SIG-M5 (cell line): ENCODE measurements at places on chromosomes 7 and 10.

- no peak for DNase-seq
Observed at GRCh38 chr10:23445591-23445990, 6.7 kb downstream of the OTUD1 start.

- no peak for DNase-seq
Observed at GRCh38 chr10:113663142-113663541, 699 bp downstream of the NRAP start.

DNA sequence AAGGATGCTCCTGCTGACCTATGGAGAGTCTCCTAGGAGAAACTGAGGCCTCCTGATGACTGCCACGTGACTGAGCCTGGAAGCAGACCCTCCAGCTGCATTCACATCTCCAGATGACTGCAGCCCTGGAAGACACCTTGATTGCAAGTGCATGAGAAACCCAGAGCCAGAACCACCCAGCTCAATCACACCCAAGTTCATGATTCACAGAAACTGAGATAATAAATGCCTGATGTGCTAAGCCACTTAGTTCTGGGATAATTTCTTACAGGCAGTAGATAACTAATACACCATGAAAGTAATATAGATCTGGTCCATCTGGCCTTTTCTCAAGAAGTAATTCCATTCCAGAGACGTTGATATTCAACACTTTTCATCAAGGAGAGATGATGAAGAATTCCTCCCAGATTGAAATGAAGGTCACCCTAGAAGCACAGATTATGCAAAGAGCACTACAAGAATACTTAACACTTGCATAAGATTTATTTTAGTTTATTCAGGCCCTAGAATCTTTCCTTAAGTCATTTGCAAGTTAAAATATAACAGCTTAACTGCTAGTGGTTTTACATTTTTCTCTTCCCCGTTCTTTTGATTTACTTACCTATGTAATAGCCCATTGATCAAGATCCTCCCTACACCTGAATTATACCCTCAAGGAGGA, 208.2 kb upstream of the INHBA start:
- DNase-seq = no peak

DNA sequence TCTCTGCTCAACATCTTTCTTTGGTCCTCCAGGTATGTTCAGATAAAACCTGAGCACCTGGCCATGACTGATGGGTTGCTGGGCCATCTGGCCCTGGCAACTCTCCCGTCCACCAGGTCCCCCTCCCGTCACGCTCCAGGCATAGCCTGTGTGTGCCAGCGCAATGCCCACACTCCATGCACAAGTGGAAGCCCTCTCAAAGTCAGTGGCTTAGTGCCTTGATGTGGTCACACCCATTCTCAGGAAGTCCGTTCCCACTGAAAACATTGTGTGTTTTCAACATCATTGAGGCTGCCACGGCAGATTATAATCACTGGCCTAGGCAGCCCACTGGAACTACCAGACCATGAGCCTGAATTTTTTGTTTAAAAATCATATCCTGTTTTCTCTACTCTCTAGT, 170.6 kb upstream of the LANCL2 start:
- no peak for DNase-seq

DNA sequence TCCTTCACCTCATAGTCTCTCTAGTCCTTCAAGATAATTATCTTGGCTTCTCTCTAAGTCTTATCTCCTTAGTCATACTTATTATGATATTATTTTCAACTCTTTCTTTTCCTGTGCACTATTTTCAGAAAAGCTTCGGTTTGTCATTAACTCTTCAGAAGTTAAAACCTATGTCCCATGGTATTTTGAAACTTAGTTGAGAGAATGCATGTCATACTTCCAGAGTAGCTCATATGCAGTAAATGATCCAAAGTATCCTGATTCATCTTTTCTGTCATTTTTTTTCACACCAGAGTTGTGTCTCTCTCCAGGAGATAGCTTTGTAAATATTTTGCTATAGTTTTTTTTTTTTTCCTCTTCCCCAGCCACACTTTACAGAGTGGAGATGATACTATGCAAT, 1008.6 kb downstream of the NRG3 start:
- no peak for DNase-seq

GRCh38 chr7:143002106-143002505, 24.8 kb downstream of the OR9A2 start:
- DNase-seq = no peak

DNA sequence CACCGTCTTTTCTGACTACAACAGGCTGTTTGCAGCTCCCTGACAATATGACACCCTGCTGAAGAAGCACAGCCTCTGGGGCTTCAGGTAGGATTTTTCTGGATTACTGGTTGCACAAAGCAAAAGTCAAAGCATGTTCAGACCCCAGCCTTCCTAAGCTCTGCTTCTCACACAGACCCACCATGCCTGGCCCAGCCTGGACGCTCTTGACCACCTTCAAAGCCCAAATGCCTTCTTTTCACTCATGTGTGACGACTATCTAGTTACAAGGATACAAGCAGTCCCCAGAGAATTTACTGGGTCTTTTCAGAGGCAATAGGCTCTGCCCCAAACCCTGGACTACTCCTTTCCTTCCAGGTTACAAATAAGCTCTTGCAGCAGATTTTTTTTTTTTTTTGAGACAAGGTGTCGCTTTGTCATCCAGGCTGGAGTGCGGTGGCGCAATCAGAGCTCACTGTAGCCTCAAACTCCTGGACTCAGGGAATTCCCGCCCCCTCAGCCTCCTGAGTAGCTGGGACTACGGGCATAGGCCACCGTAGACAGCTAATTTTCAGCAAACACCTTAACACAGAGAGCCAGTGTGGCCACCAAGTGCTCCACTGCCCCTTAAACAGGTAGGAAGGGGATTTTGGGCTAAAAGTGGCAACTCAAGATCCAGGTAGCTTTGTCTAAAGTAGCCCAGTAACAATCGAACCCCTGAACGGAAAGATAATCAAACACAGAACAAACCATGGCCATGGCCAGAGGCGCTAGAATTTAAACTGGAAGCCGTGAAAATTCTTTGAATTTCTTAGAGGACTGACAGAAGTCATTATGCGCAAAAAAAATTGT, 16.2 kb downstream of the SVIL start:
- DNase-seq = no peak

DNA sequence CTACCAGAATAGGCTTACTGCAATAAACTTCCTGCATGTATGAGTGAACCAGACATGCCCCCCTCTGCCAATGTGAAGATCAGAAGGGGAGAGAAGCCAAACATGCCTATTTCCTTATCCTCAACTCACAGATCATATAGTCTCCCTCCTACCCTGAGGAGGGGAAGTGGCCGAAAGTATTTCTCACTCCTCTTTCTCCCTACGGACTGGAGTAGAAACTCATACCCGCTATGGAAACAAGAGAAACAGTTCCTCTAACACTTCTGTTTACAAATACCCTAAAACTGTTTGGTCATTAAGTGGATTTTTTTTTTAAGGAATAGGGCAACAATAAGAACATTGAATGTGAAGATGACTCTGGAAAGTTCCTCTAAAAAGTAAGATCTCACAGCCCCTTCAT, 31.4 kb downstream of the CCNJ start:
- no peak for DNase-seq

- no peak for DNase-seq
Observed at GRCh38 chr10:63829020-63829419, 307.8 kb downstream of the REEP3 start.

DNA sequence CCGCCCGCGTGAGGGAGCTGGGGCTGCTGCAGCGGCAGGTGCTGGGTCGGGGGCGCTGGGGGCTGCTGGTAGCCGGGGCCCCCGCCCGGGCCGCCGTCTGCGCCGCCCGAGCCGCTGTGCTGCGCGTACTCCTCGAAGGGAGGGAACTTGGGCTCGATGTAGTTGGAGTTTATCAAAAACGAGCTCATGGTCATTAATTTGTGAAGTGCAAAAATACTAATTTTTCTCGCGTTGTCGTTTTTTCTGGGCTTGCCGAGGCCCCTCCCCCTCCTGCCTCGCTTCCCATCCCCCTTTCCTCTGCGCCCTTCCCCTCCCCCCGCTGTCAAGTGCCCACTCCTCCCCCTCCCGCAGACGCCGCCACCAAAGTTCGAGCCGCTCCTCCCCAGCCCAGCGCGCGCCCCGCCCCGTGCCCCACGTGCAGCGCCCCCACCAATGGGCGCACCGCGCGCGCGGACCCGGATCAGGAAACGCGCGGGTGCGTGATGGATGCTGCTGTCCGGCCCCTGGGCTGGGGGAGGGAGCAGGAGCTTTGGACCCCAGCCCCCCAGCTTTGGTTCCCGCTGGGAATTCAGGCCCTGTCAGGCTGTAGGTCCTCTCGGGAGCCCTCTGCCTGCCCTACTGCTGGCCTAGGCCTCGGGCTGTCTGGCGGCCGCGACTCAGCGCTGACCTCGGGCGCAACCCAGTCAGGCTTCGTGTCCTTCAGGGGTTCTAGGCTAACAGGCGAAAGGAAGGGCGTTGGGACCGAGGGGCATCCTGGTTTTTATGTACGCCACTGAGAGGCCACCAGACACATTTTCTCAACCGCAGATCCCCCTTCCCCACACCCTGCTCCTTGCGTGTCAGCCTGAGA, at the start of gene HOXA4:
Gene HOXA4, minus strand, starts transcription at position 218 of the 850 bp plus-strand sequence. Its CDS starts 24 bp downstream, at position 194.
- no peak for DNase-seq

GRCh38 chr7:22694597-22695207, 32.3 kb upstream of the IL6 start:
- DNase-seq = no peak

GRCh38 chr7:1665549-1666316, 4.3 kb upstream of the ELFN1 start:
- DNase-seq = no peak

DNA sequence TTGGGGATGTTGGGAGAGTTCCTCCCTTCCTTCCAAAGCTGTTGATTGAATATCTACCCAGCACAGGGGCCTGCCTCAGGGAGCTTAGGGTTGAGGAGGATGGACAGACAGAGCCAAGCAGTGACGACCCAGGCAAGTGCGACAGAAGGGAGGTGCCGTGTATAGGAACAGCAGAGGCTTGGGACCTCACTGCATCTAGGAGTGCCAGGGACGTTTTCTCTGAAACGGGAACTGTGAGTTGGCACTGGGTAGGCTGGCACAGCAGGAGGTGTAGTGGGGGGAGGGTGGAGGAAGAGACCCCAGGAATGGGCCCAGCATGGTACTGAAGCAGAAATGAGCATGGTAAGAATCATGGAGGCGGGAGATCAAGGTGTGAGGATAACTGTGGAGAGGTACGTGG, 55.3 kb upstream of the MGMT start:
- no peak for DNase-seq

DNA sequence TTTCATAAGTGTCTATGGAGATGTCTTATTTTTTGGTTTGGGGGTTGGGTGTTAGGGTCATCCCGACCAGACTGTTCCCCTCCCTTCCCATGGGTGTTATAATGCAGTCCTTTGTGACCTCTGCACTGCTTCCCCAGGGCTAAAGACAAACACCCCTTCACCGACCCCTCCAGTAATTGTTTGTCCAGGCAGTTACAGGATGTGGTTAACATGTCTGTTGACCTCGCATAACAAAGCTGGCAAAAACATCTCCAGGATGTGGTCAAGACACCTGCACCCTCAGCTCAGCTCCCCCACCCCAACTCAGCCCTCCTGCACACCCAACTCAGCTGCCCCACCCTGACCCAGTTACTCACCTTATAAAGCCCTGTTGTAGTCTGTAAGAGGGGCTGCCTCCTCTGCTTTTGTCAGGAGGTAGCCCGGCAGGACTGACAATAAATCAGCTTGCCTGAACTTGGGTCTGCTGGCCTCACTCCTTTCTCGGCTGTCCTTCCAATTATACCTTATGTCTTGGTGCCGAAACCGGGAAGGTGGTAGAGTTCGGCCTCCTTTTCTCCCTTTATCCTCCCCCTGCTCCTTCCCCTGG, 102.2 kb downstream of the ZNF92 start:
- no peak for DNase-seq

GRCh38 chr7:17625043-17625442, 315.3 kb downstream of the SNX13 start:
- DNase-seq = no peak

- DNase-seq = no peak
Observed at GRCh38 chr7:26954951-26955350, 90.6 kb upstream of the SKAP2 start.

DNA sequence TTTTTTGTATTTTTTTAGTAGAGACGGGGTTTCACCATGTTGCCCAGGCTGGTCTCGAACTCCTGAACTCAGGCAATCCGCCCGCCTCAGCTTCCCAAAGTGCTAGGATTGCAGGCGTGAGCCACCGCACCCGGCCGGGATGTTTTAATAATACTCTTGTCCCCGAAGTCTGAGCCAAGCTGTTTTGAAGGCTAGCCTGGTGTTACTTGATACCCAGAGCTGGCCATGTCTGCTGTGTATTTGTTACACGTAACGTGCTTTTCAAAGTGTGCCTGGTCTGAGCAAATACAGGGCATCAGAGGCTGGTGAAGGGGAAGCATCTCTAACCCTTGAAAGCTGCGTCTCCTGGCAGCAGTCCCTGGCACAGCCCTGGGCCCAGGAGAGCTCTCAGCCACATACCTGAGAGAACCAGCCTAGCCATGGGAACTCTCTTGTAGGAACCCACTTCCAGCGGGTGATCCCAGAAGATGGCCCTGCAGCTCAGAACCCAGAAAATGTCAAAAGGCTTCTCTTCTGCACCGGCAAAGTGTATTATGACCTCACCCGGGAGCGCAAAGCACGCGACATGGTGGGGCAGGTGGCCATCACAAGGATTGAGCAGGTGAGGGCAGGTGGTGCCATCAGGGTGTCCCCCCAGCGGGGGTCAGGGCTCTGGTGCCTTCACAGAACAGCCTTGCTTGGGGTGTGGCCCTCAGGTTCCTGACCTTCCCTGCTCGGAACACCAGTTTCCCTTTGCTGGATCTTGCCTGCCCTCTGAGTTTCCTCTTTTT, 41.7 kb upstream of the ZMIZ2 start:
- DNase-seq = no peak

DNA sequence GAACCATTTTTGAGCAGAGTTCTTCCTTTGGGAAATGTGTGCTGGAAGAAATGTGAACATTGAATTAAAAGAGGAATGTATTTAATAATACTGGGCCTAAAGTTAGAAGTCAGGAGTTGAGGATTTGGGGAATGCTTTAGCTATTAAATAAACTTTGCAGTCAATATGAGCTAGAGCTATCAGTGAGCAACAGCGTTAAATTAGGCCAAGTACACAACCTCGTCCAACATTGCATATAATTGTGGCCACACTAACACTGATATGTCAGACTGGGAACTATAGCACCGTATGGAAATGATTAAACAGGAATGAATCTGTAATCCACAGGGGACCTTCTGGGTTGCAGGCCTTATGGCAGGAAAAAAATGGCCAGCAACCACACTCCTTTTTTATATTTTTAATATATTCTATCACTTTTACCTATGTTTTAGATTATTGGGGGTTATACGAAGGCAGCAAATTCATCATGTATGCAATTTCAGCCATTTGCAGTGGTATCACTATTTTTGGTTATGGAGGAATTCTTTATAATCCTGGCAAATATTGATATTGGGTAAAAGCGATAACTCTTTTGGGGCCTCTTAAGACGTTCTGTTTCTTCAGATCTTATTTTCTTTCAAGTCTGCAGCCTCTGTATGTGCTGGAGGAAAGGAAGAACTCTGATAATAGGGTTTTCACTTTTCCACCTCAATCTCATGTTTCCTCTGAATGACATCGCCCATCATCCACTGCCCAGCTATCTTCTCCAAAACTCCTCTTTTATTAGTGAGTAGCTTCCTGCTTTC, 236.3 kb upstream of the PLXDC2 start:
- DNase-seq = no peak

- DNase-seq = no peak
Observed at GRCh38 chr10:28445516-28445915, 87.4 kb upstream of the WAC start.

- no peak for DNase-seq
Observed at GRCh38 chr7:1668396-1669063, 1.5 kb upstream of the ELFN1 start.
